ENCODE measurements at places on chromosomes 5 and 9.

- DNase-seq, result no peak
Measured at GRCh38 chr5:118647587-118647986, 340.8 kb downstream of the DTWD2 start.

DNA sequence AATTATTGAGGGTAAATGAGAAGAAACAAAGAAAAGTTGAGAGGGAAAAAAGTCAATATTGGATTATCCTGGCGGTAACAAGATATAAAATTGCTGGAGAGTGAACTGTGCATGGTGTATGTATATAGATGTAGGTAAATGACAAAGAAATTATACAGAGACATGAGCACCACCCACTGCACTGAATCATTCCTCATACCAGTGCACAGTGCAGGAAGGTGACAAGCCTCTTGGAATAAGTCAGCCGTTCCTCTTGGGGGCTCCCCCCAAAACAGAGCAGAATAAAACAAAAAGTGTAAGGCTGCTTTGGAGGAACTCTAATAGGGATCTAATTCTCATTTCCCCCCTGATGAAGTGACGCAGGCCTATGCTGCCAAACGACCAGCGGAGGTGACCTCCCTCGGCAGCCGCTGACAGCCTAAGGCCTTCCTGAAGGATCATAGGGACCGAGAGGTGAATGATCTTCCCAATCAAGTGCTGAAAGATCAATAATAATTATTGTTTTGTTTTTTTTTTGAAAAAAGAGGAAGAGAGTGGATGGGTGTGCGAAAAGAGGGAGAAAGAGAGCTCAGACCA is 245.0 kb downstream of the PSAT1 start:
- no peak for DNase-seq

- DNase-seq, result no peak
Measured at GRCh38 chr5:126358525-126358924, 64.7 kb upstream of the GRAMD2B start.

GRCh38 chr9:73074176-73074708 is 77.4 kb upstream of the ANXA1 start:
- no peak for DNase-seq

DNA sequence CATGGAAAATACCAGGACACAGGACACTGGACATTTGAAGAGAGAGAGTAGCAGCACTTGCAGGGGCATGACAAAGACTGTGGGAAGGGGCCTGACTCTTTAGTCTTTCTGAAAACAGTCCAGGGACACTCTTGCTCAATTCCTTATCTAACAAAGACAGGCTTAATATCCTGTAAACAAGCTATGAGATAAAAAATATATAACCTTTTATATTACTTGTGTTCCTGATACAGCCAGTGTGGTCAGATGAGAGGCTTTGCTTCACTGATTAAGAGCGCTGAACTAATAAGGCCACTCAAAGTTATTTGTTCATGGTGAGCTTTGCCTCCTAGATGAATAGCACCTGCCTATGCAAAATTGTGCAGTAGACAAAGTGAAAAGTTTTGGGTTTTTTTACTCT is 518.7 kb downstream of the LRRC70 start:
- DNase-seq, result no peak

DNA sequence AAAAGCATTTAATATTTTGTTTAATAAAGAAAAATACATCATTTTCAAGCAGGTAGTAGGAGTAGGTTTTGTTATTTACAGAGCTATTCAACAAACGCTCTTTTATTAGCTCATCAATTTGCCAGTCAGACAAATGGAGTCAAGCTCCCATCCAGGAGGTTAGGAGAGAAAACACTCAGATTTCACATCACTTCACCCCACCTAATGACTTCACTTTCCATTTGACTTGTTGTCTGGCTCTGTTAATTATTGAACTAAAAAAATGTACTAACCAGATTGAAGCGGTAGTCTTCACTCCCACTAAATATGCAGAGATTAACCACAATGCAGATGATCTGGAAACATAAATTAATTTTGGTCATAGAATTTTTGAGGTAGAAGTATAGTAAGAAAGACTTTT is 193.6 kb upstream of the VCAN start:
- no peak for DNase-seq

- no peak for DNase-seq
Measured at GRCh38 chr5:6573651-6574101, 59.2 kb downstream of the NSUN2 start.

GRCh38 chr9:7784472-7784871 is 15.1 kb downstream of the DMAC1 start:
- no peak for DNase-seq

GRCh38 chr9:89436326-89436725 is 61.6 kb downstream of the SEMA4D start:
- no peak for DNase-seq

DNA sequence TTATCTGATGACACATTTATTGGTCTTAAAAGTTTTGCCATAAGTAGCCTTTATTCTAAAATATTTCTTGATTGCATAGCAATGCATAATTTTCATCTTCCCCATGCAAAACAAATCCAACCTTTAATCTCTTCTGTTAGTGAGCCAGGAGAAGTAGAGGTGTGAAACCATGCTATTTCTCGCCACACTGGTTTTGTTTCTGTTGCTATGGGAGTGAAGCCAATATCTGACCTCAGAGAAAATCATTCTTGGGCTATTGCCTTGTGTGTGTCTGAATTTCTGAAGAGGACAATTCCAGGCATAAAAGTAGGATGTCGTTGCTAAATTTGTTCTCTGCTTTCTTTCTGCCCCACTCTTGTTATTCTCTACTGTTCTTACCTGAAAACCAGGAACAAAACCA is 183.6 kb downstream of the PTTG1 start:
- DNase-seq, result no peak

GRCh38 chr5:53974021-53974420 is 336.4 kb downstream of the ARL15 start:
- DNase-seq, result no peak

DNA sequence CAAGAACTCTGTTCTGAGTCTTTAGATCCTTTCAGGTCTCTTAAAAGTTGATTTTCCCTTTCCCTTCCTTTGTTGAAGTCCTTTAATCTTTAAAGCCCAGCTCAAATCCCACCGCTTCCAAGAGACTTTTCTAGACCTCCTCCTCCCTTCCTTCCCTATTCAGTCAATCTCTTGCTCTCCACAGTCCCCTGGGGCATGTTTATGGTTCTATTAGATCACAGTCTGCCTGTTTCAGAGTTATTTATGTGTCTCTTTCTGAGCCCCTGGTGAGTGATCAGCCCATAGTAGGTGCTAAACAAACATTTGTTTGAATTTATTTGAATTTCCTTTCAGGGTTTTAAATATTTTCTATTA is 7.2 kb upstream of the ARSI start:
- no peak for DNase-seq

DNA sequence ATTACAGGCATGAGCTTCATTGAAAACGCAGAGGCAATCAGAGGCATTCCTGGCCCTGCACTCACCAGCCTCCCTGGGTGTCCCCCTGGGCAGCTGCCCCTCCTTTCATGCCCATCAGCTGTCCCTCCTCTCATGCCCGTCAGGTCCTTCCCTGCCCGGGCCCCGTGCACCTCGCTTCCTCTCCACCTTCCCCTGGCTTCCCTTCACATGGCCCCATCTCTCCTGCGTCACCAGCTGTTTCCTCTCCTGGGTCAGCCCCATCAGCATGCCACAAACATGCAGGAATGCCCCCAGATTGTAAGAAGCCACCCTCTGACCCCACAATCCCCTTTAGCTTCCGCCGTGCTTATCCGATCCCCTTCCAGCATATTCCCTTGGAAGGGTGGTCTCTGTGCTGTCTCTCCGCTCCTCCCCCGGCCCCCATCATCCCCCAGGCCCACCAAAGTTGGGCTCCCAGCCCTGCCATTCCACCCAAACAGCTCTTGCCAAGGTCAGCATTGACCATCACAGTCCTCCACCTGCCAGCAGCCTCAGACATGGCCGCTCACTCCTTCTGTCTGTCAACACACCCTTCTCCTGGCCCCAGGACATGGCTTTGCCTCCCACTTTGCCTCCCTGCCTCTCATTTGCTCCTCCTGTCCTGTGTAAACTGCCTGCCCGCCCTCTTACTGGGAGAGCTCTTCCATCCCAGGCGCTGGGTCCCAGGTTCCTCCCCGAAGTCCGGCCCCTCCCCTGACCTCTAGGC is 98.6 kb upstream of the IER5L start:
- DNase-seq, result no peak

GRCh38 chr5:39427229-39427628 is 2.4 kb upstream of the DAB2 start:
- no peak for DNase-seq

DNA sequence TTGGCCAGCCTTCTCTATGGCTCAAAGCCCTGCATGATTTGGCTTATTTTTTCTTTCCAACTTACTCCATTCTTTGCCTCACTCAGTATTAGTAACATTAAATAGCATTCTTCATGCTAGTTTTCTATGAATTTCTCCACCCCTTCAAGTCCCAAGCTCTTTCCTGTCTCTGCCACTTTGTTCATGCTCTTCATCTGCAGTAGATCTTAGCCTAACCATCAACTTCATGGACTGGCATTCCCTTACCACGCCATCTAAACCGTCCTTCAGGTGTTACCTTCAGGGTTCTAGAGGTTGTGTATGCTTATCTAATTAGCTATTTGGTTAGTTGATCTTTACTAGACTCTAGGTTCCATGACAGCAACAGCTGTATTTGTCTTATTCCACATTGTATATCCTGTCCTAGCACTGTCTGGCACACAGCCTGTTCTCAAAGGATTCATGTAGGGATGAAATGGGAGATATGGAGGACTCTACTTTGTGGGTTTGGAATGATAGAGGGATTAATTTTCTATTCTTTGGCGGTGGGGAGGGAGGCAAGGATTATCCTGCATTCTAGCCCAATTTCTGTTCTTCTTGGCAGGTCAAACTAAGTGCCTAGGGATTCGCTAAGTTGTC is 26.4 kb downstream of the TMEM167A start:
- DNase-seq, result no peak

DNA sequence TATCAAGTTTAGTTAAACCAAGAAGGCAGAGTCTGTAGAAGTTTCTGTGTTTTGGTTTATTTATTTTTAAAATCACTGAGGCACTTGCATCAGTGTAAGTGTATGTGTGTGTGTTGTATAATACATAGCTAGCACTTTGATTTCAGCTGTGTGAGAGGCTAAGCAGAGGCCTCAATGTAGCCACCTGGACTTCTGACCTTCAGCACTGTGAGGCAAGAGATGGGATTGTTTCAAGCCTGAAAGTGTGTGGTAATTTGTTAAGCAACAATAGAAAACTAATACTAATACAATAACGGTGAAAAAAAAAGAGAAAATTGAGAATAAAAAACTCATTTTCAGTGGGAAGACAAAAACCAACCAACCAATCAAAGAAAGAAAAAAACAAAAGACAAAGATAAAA is 327.3 kb downstream of the CDH18 start:
- no peak for DNase-seq

DNA sequence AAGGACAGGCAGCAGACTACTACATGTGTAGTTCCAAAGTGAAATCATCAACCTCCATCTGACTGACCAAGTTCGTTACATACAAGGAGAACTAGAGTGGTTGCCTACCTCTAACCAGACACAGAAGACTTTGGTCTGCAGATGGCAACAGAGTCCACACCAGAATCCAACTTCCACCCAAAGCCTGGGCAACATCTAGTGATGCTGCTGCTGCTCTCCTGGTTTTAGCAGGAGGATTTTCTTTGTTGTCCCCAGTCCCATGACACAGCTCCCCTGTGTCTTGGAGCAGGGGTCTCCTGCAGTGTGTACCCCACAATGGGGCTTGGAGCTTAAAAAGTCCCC is 46.4 kb upstream of the APC start:
- DNase-seq, result no peak

GRCh38 chr5:121174351-121174750 is 677.3 kb upstream of the FTMT start:
- no peak for DNase-seq

- DNase-seq, result no peak
Measured at GRCh38 chr5:127505905-127506304, 11.5 kb upstream of the PRRC1 start.

- DNase-seq, result no peak
Measured at GRCh38 chr5:154157483-154158378, 32.8 kb upstream of the GALNT10 start.

DNA sequence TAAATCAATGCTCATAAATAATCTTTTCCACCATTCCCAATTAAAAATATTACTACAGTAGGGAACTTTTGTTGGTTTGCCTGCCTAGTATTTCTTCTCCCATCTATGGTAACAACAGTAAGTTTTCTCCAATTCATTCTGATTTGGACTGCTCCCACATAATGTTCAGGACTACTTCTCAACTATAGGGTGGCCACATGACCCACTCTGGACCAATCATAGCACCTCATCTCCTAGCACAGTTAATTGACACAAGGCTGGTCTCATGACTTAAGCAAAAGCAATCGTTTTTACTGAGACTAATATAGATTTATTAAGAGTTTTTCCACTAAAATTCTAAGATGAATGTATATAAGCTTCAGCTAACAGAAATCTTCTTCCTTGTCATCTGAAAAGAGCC is 28.7 kb upstream of the SLCO6A1 start:
- no peak for DNase-seq
